H1 (cell line): ENCODE measurements at places on chromosomes 2 and 18. TPM values are rescaled to one million over a fixed set of nuclear protein-coding genes. Genes with fewer than 3 reads are reported as not detected.

- H3K4me3 ChIP-seq: no peak overlapping the region
- DNase-seq: no peak
- H3K27me3 ChIP-seq: peaks cover 90% of the 10 kb centered on the region
- no peaks in the 10 kb centered on the region for H3K36me3 ChIP-seq
- peaks cover 4% of the 10 kb centered on the region; the same call in 1 of the 2 replicates for H3K4me1 ChIP-seq
These were observed 5.6 kb downstream of the WNT10A start for GRCh38 chr2:218885981-218886947.

DNA sequence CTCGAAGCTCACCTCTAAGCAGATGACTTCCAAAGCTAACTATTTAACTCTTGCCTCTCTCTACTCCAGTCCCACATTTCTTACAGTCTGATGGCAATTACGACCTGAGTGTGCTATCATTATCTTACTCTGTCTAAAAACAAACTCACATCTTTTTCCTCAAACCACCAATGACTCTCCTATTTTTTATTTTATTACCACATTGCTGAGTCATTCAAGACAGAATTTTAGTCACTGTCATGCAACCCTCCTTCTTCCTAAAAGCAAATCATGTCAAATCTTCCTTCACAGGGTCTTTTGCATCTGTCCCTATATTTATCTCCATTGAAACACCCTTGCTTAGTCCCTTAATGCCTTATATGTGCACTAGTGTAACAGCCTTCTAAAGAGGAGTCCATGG lies 34.6 kb upstream of the C2orf15 start:
- DNase-seq: no peak
- no peaks in the 10 kb centered on the region for H3K36me3 ChIP-seq
- no peak overlapping the region for H3K27ac ChIP-seq
- no peaks in the 10 kb centered on the region for H3K27me3 ChIP-seq
- no peaks in the 10 kb centered on the region for H3K4me1 ChIP-seq

Gene DUSP19
- 2.1 and 2.3 TPM in 2 replicates for total RNA-seq

Gene COL3A1
- 0.07 TPM in 1 of 2 replicates, not detected in the other for total RNA-seq

GRCh38 chr2:7432436-7432835 lies 515.2 kb downstream of the RNF144A start:
- H3K4me1 ChIP-seq: peaks cover 10% of the 10 kb centered on the region
- no peaks in the 10 kb centered on the region for H3K27me3 ChIP-seq
- H3K36me3 ChIP-seq: no peaks in the 10 kb centered on the region
- no peak overlapping the region for H3K27ac ChIP-seq

Gene MAL
- total RNA-seq: not detected in 2 replicates

DNA sequence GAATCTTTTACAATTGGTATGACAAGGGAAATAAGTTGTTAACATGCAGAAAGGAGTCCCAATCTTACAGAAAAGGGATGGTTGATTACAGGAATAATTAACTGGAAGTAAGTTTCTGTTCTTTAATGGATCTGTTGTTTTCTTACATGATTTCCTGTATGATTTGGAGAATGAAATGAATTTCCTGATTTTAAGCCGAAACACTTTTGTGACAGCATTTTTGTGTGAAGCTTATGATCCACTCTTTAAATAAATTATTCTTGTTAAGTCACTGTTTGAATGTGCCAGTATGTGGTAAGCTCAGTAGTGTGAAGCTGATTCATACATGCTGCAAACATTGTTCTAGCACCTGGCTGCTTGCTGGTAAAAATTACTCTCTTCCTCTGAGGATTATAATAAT lies 516.2 kb downstream of the DCDC2C start:
- H3K36me3 ChIP-seq: no peaks in the 10 kb centered on the region
- H3K4me3 ChIP-seq: no peak overlapping the region
- peaks cover 4% of the 10 kb centered on the region for H3K4me1 ChIP-seq
- no peaks in the 10 kb centered on the region for H3K27me3 ChIP-seq
- H3K27ac ChIP-seq: no peak overlapping the region

DNA sequence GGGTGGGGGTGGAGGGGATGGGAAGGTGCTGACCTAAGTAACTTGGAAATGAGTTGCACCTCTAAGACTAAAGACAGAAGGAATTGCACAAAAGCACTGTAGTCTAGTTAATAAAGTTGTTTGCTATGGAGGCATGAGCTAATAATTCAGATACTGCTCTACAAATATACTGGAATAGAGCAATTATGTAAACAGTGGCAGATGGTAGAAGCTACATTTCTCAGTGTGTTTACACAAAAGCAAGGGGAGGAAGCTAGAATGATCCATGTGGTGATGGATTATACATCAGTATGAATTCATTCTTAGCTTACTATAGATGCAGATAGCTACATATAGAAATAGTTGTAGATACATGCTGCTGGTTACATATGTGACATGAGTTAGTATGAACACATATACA lies 27.6 kb upstream of the UBE2F start:
- H3K27ac ChIP-seq: no peak overlapping the region
- H3K36me3 ChIP-seq: no peaks in the 10 kb centered on the region

- H3K36me3 ChIP-seq: no peaks in the 10 kb centered on the region
- no peak overlapping the region for H3K4me3 ChIP-seq
- DNase-seq: no peak
These were observed 2.5 kb upstream of the ASIC4 start for GRCh38 chr2:219511547-219512325.

Gene ANKAR
- 1.5 and 1.7 TPM in 2 replicates for total RNA-seq

GRCh38 chr2:47218066-47218581 lies 63.0 kb upstream of the STPG4 start:
- no peak overlapping the region for H3K4me3 ChIP-seq
- H3K27ac ChIP-seq: no peak overlapping the region
- peaks cover 5% of the 10 kb centered on the region for H3K4me1 ChIP-seq
- DNase-seq: no peak
- H3K27me3 ChIP-seq: no peaks in the 10 kb centered on the region
- no peaks in the 10 kb centered on the region for H3K36me3 ChIP-seq

- no peak overlapping the region for H3K4me3 ChIP-seq
- no peaks in the 10 kb centered on the region for H3K36me3 ChIP-seq
- DNase-seq: no peak
- H3K27me3 ChIP-seq: no peaks in the 10 kb centered on the region
- H3K27ac ChIP-seq: no peak overlapping the region
These were observed 49.0 kb downstream of the PSMG2 start for GRCh38 chr18:12751891-12752290.

GRCh38 chr2:177952151-177952550 lies 120.4 kb downstream of the PDE11A start:
- no peaks in the 10 kb centered on the region for H3K36me3 ChIP-seq
- no peaks in the 10 kb centered on the region for H3K4me1 ChIP-seq
- H3K27ac ChIP-seq: no peak overlapping the region
- no peaks in the 10 kb centered on the region for H3K27me3 ChIP-seq
- H3K4me3 ChIP-seq: no peak overlapping the region

GRCh38 chr18:33751613-33752221 lies 173.7 kb downstream of the ASXL3 start:
- H3K27me3 ChIP-seq: no peaks in the 10 kb centered on the region
- peaks cover 3% of the 10 kb centered on the region; the same call in 1 of the 2 replicates for H3K4me1 ChIP-seq
- no peak for DNase-seq
- no peak overlapping the region for H3K4me3 ChIP-seq
- no peaks in the 10 kb centered on the region for H3K36me3 ChIP-seq

GRCh38 chr2:201203916-201204654 lies 21.1 kb downstream of the CASP10 start:
- no peaks in the 10 kb centered on the region for H3K36me3 ChIP-seq
- no peak overlapping the region for H3K4me3 ChIP-seq
- DNase-seq: no peak
- H3K27me3 ChIP-seq: no peaks in the 10 kb centered on the region

Gene SLC23A3
- 0.84 and 0.90 TPM in 2 replicates for total RNA-seq

Gene CLK1
- 33.9 and 35.2 TPM in 2 replicates for total RNA-seq

DNA sequence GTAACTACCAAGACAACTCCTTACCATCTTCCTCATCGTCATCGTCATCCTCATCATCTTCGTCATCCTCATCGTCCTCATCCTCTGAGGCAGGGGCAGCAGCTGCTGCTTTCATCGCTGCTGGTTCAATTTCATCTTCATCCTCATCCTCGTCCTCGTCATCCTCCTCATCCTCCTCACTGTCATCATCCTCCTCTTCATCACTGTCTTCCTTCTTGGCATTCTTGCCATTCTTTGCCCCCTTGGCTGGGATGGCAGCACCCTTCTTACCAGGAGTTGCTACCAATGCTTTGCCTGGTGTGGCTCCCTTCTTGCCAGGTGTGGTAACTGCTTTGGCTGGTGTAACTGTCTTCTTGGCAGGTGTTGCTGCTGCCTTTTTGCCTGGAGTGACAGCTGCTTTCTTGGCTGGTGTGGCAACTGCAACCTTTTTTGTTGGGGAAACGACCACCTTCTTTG lies 2.7 kb downstream of the NCL start:
- DNase-seq: no peak
- H3K4me1 ChIP-seq: peaks cover 2% of the 10 kb centered on the region
- H3K27me3 ChIP-seq: no peaks in the 10 kb centered on the region
- H3K36me3 ChIP-seq: peaks cover 68% of the 10 kb centered on the region
- no peak overlapping the region for H3K4me3 ChIP-seq

Gene SH3BP4
- total RNA-seq: 35.4 and 39.4 TPM in 2 replicates

DNA sequence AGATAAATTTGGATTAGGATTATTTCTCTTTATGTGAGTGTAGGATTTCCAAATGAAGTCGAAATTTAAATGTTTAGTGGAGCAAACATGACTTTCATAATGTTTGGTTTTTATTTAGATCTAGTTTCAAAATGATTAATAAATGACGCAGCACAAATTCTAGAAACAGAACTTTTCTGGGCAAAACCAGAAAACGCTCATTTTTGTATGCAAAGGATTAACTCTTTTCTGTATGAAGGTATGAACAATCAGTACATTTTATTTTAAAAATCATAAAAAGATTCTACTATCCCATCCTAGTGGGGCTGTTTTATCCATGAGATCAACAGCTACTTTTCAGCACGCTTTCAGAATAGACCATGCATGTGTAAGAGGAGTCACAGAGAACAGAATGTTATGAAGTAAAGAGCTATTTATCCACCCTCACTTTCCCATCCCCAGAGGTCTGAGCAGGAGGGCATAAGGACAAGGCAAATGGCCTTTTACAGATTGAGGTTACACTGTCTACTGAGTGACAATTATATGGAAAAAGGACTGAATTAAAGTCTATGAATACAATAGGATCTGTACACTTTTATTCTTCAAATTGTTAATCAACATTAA lies 270.8 kb downstream of the ZEB2 start:
- H3K4me1 ChIP-seq: no peaks in the 10 kb centered on the region
- DNase-seq: no peak
- no peaks in the 10 kb centered on the region for H3K27me3 ChIP-seq
- H3K36me3 ChIP-seq: peaks cover 3% of the 10 kb centered on the region; the same call in 1 of the 2 replicates
- H3K4me3 ChIP-seq: no peak overlapping the region

Gene COL4A3
- 0.17 and 0.34 TPM in 2 replicates for total RNA-seq

- H3K4me3 ChIP-seq: no peak overlapping the region
- no peak overlapping the region for H3K27ac ChIP-seq
- no peaks in the 10 kb centered on the region for H3K4me1 ChIP-seq
- H3K27me3 ChIP-seq: no peaks in the 10 kb centered on the region
- no peaks in the 10 kb centered on the region for H3K36me3 ChIP-seq
These were observed 18.7 kb upstream of the NUP35 start for GRCh38 chr2:183105402-183106134.

DNA sequence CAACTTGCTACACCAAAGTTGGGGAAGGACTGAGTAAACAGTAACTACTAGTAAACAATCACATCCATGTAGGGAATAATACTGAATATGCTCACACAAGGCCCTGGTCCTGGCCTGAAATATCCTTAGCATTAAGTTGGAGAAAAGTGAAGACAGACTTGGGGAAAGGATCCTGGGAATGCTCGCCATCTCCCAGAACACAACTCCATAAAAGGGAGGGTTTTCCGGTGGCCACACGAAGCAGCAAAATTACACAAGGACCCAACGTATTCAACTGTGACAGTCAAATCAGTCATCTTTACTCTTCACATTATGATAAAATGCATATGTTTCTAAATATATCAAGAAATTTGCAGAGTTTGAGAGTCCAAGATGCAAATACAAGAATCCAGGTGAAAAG lies 7.3 kb downstream of the NEMP2 start:
- no peaks in the 10 kb centered on the region for H3K36me3 ChIP-seq
- H3K4me1 ChIP-seq: no peaks in the 10 kb centered on the region
- DNase-seq: no peak
- no peak overlapping the region for H3K4me3 ChIP-seq

- H3K27ac ChIP-seq: no peak overlapping the region
- no peak for DNase-seq
- H3K36me3 ChIP-seq: no peaks in the 10 kb centered on the region
These were observed 17.6 kb downstream of the FBXO11 start for GRCh38 chr2:47888581-47889280.

DNA sequence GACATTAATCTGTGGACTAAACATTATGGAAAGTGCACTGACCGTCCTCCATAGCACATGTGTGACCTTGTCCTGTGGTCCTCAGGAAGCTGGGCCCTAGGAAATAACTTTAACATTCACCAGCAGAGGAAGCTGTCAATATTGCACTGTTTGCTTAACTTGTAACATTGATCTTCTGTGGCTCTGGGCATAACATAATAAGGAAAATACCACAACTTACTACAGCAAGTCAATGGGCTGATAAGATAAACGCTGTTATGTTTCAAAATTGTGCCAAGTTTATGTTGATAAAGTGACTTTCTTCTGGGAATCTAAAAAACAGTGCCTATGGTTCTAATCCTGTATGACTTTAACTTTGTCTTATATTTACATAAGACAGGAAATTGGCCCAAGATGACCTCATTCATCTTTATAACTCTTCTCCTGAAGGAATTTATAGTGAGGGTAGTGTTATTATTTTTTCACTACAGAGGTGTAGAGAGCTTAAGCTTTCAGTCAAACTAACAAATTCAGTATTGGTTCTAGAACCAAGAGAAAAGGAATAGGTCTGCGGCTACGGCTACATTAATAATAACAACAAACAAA lies 113.7 kb upstream of the MAP4K3 start:
- H3K36me3 ChIP-seq: no peaks in the 10 kb centered on the region
- H3K27me3 ChIP-seq: no peaks in the 10 kb centered on the region
- no peaks in the 10 kb centered on the region for H3K4me1 ChIP-seq
- no peak for DNase-seq
- no peak overlapping the region for H3K27ac ChIP-seq

GRCh38 chr2:154886316-154886715 lies 187.8 kb downstream of the KCNJ3 start:
- no peaks in the 10 kb centered on the region for H3K36me3 ChIP-seq
- DNase-seq: no peak
- no peak overlapping the region for H3K27ac ChIP-seq
- no peaks in the 10 kb centered on the region for H3K4me1 ChIP-seq
- H3K4me3 ChIP-seq: no peak overlapping the region
- no peaks in the 10 kb centered on the region for H3K27me3 ChIP-seq

GRCh38 chr2:68931799-68932198 lies 20.9 kb downstream of the GKN2 start:
- H3K27me3 ChIP-seq: no peaks in the 10 kb centered on the region
- H3K4me3 ChIP-seq: no peak overlapping the region
- DNase-seq: no peak
- H3K36me3 ChIP-seq: no peaks in the 10 kb centered on the region

DNA sequence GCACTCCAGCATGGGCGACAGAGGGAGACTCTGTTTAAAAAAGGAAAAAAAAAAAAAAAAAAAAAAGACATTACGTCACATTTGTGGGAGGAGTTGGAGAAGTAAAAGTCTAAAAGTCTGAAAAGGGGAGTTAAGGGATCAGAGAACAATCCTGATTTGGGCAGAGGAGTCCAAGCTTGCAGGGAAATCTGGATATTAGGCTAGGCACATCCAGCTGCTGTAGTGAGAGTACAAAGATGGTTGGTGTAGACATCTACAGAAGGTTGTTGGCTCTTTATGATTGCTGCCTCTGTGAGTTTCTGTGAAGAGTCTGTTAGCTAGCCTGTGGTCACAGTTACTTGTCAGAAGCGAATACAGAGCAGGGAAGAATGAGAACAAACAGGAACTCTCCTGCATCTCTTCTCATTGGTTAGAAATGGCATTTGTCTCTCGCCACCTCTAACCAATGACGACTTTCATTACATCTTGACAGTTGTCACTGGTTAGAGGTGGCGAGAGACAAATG lies 3.3 kb upstream of the OSBPL6 start:
- H3K27me3 ChIP-seq: peaks cover 27% of the 10 kb centered on the region
- H3K4me3 ChIP-seq: no peak overlapping the region
- DNase-seq: no peak

Gene UGP2
- 925 and 956 TPM in 2 replicates for total RNA-seq

Gene CPO
- 1.3 and 1.9 TPM in 2 replicates for total RNA-seq
